ENCODE measurements at places on chromosomes 12 and 14.

- no peak for DNase-seq
Observed at GRCh38 chr12:131994589-131994988, 44.8 kb downstream of the EP400 start.

DNA sequence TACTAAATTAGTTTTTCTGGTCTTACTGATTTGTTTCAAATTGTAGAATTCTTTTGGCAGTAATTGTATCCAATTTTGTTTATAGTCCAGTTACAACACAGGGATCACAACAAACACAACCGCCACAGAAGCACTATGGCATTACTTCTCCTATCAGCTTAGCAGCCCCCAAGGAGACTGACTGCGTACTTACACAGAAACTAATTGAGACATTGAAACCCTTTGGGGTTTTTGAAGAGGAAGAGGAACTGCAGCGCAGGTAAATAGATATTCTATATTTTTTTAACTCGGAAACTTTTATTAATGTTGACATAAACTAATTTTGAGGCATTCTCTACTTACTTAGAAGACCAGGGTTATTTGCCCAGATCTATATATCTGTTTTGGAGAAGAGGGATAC is 17.8 kb downstream of the PAPOLA start:
- no peak for DNase-seq

DNA sequence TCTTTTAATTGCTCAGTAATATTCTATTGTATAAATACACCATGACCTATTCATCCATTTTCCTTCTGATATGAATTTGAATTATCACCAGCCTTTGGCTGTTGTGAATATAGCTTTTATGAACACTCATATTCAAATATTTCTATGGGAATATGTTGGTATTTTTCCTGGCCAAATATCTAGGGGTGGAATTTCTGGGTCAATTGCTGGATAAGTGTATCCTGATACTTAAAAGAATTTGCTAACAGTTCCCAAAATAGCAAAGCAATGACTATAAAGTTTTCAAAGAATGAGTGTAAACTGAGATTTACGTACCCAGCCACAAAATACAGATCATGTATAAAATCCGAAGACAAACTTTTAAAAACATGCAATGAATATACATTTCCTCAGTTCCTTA is 148.7 kb upstream of the CLEC14A start:
- DNase-seq: no peak

GRCh38 chr14:63603749-63604277 is 37.9 kb downstream of the WDR89 start:
- no peak for DNase-seq

- DNase-seq: no peak
Observed at GRCh38 chr12:41663598-41664265, 475.6 kb downstream of the PDZRN4 start.

DNA sequence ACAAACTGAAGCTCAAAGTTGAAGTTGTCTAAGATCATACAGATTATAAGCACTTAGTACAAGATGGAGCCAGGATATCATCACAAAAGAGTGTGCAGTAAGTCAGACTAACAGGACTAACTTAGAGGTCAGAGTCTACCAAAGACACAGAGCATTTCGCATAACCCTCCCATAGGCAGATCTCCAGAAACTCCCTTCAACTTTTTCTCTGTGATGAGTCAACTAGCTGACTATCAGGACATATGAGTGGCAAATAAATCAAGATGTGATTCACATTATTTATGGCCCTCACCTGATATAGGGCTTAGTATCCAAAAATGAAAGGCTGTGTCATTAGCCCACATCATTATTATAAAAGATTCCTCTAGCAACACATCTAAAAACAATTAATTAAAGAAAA is 484.6 kb downstream of the GALC start:
- DNase-seq: no peak

DNA sequence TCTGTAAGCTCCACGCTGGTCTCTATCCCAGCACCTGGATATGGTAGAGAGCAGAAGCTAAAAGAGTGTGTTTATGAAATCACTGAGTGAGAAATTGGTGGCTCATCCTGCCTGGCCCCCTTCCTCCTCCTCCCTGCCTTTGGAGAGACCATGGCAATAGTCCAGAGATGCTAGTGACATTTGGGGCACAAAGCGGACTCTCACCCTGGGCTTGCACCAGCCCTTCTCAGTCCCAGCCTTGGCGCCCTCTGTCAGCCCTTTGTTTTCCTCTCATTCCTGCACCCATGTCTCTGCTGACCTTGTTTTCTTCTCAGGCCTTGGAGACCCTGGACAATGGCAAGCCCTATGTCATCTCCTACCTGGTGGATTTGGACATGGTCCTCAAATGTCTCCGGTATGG is 18.2 kb downstream of the ALDH2 start:
- no peak for DNase-seq

GRCh38 chr12:115828168-115828567 is 449.3 kb downstream of the MED13L start:
- DNase-seq: no peak
